Heart left ventricle (tissue), 16 donors: ENCODE measurements at places on chromosomes 13 and 19. TPM values are rescaled to one million over a fixed set of nuclear protein-coding genes. Genes with fewer than 3 reads are reported as not detected.

The ASF1B gene
- 0.65 TPM for total RNA-seq

GRCh38 chr19:55585658-55586339 is 5.2 kb upstream of the ZNF579 start:
- peak; percentile 91 for DNase-seq

The PRRG2 gene
- 0.65 TPM for total RNA-seq

- no peak for DNase-seq
These were observed 1.9 kb downstream of the MRPS12 start for GRCh38 chr19:38932425-38933179.

The MPHOSPH8 gene
- 24.9 TPM for total RNA-seq

DNA sequence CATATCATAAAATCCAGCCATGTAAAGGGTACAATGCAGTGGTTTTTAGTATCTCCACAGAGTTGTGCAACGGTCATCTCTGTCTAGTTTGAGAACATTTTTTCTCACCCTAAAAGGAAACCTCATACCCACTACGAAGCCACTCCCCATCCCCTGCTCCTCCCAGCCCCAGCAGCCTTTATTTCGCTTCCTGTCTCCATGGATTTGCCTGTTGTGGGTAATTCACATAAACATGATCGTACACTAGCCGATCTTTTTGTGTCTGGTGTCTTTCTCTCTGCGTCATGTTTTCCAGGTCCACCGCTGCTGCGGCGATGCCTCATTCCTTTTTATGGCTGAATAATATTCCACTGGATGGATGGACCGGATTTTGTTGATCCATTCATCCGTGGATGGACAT is 28.6 kb downstream of the BICRA start:
- DNase-seq: no peak

DNA sequence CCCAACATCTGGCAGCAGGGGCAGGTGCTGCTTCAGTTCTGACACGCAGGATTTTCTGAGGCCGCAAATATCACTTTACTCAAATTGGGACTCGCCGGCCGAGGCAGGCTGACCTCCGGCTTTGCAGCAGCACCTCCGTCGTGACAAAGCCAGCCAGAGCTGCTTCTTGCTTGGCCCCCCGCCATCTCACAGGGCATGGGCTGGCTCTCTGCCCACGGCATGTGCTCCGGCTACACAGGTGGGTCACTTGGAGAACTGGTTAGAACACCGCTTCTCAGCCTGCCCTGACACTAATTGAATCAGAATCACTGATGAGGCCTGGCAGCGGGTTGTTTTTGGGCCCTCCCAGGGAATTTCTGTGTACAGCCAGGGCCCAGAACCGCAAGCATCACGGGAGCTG is 112.3 kb downstream of the SLC7A1 start:
- peak; percentile 73 for DNase-seq

- no peak for DNase-seq
These were observed 895.6 kb upstream of the SLC10A2 start for GRCh38 chr13:103961784-103962183.

The TMEM59L gene
- 2.7 TPM for total RNA-seq

- no peak for DNase-seq
These were observed 67.9 kb downstream of the NUFIP1 start for GRCh38 chr13:44921246-44921877.

GRCh38 chr19:342801-343421 is 1.7 kb downstream of the MIER2 start:
- DNase-seq: peak; percentile 81

GRCh38 chr19:45323671-45324081 is 1.0 kb upstream of the CKM start:
- DNase-seq: peak; percentile 81

GRCh38 chr13:21069561-21070004 is 8.2 kb upstream of the LATS2 start:
- DNase-seq: no peak
